ENCODE measurements at places on chromosomes 7 and 10.

DNA sequence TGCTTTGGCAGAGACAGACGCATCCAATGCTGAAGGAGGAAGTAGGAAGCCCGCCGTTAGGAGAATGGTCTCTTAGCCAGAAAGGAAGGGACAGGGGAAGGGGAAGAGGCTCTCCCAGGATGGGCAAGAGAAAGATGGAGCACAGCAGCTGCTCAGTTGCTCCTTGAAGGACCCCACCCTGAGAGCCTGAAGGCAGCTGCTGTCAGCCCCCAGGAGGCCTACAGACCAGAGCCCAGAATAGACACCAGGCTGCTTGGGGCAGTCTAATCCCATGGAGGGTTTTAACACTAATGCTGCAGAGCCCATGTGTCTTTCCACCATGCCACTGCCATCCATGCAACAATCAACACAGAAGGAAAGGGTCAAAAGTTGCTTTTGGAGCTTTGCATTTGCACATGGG, 3.5 kb upstream of the C7orf33 start:
- no peak for DNase-seq

- DNase-seq: no peak
Observed at GRCh38 chr10:44567471-44567870, 182.6 kb upstream of the CXCL12 start.

DNA sequence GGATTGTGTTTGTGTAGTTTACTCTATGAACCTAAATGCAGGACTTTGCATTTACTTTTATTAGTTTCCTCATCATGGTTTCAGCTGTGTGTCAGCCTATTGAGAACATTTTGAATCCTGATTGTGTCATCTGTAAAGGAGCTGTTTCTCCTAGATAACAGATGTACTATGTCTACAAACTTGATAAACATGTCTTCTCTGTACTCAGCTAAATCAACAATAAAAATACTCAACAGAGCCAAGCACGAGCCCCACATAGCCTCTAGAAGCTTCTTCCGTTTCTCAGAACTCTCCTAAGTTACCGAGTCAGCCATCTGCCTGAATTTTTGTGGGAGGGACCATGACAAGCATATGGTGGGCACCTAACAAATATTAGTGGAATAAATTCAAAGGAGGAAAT, 234.7 kb downstream of the SKAP2 start:
- no peak for DNase-seq

DNA sequence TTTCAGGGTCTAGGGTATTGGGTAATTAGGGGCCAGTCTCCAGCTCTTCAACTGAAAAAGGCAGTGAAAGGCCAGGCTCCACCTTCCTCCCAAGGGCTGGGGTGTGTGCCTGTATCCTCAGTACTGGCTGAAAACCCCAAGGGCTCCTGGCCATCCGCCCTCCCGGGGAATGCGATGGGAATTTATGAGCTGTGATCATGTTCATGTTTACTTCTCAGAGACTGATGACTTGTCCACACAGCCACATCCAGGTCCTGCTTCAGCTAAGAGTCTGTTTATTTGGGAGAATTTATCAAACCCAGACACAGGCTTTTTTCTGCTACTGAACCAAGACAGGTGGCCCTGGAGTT, 91.7 kb downstream of the CCDC3 start:
- DNase-seq: no peak

DNA sequence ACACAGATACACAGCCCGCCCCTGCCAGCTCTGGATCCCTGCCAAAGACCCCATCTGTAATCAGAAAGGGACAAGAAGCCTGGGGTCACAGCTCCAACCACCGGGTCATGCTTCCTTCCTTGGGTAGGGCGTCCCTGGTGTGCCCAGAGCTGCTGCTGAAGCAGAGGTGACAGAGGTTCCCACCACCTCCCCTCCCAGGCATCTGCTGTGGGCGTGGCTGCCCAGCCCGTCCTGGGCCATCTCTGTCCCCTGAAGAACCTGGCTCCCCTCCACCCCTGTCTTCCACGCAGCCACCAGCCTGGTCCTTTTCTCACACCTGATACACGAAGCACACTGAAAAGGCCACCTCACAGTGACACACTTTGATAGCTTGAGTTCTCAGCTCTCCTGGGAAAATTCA, 38.2 kb upstream of the CPXM2 start:
- no peak for DNase-seq

GRCh38 chr10:101774589-101775272, 1.2 kb downstream of the FGF8 start:
- no peak for DNase-seq

GRCh38 chr10:62075414-62075813, 173.9 kb downstream of the ARID5B start:
- no peak for DNase-seq

GRCh38 chr7:45074528-45075354, 14.0 kb downstream of the NACAD start:
- DNase-seq: no peak

- DNase-seq: no peak
Observed at GRCh38 chr10:132549371-132549770, 11.8 kb downstream of the INPP5A start.

DNA sequence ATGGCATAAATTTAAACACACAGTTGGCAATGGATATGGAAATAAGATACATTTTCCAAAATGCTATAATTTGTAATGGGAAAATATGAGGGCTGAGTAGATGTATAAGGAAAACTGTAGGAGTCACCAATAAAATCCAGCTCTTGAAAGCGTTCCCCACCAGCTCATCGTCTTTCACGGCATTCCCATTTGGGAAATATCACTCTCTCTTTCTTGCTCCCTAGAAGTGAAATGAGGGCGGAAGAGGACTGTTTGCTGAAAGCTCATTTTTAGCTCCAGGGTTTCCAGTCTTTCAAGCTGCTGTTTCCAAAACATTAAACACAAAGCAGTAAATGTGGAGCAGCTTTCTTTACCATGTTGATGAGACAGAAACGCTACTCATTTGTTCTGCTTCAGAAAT, 104.6 kb upstream of the SFMBT2 start:
- no peak for DNase-seq

- no peak for DNase-seq
Observed at GRCh38 chr10:125602825-125603224, 80.1 kb downstream of the TEX36 start.

GRCh38 chr7:146235195-146235594, 118.6 kb downstream of the CNTNAP2 start:
- DNase-seq: no peak

- no peak for DNase-seq
Observed at GRCh38 chr7:46960970-46961369, 620.9 kb downstream of the TNS3 start.

DNA sequence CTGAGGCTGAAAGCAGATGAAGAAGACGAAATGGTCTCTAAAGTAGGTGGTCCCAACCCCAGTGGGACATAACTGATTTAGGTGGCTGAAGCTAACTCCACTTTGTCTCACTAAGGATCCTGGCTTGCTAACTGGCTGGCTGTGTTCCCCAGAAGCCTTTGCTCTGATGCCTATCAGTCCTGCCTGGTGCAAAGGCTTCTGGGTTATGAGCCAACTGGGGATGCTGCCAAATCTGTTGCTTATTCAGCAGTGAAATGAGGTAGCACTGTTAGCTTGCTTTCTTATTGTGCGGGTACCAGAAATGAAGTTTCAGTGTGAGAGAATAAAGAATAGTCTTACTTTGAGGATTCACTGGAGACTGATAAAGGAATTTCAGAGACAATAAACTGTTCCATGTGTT, 18.1 kb downstream of the PRKG1 start:
- DNase-seq: no peak

GRCh38 chr7:70094831-70095230, 496.6 kb downstream of the AUTS2 start:
- DNase-seq: no peak

GRCh38 chr10:125928928-125929585, 32.7 kb downstream of the FANK1 start:
- no peak for DNase-seq

- DNase-seq: no peak
Observed at GRCh38 chr7:90923541-90923997, 327.4 kb downstream of the CDK14 start.

GRCh38 chr7:142697270-142697669, 52.0 kb upstream of the PRSS1 start:
- no peak for DNase-seq

DNA sequence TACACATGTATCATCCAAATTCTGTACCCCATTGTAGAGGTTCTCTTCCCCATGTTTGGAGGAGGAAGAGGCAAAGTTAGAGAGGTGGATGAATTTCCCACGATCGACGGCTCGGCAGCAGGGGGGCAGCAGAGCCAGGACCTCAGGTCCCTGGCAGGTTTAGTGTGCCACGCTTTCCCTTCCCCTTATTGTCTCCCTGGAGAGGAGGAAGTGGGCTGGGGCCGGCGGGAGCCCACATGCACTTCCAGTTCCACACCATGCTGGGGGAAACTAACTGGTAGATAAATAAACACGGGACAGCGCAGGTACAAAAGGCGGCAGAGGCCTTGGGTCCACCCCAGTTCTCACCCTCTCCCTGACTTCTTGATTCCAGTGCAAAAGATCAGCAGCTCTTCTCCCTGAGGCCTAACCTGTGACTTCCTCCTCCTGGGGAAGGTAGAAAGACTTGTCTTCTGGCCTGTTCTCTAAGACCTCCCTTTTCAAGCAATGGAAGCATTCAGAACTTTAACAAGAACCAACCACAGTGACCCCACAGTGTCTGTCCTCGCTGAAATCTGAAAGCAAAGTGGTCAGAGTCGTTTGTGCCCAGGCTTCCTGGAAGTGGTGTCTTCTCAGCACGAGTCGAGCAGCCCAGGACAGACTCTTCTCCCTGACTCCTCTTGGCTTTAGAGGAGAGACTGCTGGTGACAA, 30.5 kb upstream of the SRGN start:
- no peak for DNase-seq

GRCh38 chr7:77413861-77414424, 2.2 kb downstream of the GSAP start:
- DNase-seq: no peak

GRCh38 chr10:44039599-44039998, 345.3 kb downstream of the CXCL12 start:
- DNase-seq: no peak

DNA sequence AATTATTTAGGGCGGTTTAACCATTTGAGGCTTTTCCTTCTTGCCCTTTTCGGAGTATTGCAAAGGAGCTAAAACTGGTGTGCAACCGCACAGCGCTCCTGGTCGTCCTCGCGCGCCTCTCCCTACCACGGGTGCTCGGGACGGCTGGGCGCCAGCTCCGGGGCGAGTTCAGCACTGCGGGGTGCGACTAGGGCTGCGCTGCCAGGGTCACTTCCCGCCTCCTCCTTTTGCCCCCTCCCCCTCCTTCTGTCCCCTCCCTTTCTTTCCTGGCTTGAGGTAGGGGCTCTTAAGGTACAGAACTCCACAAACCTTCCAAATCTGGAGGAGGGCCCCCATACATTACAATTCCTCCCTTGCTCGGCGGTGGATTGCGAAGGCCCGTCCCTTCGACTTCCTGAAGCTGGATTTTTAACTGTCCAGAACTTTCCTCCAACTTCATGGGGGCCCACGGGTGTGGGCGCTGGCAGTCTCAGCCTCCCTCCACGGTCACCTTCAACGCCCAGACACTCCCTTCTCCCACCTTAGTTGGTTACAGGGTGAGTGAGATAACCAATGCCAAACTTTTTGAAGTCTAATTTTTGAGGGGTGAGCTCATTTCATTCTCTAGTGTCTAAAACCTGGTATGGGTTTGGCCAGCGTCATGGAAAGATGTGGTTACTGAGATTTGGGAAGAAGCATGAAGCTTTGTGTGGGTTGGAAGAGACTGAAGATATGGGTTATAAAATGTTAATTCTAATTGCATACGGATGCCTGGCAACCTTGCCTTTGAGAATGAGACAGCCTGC, 3.1 kb downstream of the FZD1 start:
- DNase-seq: no peak

DNA sequence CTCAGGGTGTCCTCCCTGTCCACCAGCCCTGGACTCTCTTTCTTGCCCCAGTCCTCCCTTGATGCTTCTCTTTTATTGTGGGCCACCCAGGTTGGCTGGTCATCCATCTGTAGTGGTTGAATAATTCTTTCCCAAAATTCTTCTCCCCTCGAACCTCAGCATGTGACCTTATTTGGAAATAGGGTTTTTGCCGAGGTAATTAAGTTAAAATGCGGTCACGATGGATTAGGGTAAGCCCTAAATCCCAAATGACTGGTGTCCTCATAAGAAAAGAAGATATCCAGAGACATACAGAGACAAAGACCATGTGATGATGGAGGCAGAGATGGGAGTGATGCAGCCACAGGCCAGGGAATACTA, 74.3 kb downstream of the GFRA1 start:
- no peak for DNase-seq

DNA sequence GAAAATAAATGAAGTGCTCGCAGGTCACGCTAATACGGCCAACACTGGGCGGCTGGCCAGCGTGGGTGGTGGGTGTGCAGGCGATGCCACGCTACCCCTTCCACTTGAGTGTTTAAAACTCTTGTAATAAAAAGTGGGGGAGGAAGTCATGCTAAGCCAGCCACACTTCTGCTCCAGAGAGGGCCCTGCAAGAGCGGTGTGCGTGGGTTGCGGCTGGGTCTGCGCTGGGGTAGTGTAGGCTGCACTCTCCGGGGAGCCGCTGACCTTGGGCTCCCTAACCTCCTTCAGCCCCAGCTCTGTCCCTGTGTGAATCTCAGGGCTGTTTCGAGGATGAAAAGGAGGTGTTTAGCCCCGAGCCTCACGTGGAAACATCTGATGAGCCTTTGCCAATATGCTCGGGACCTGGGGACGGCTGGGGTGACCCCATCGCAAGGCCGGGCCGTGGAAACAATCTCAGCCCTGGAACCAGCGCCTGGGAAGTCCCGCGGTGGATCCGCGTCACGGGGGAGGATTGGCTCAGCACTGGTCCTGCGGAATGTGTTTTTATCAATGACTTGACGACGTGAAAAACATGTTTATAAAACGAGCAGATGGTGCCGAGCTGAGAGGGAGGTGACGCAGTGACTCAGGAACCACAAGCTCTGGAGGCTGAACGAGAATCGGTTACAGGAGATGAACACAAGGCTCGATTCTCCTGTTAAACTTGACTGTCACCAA, 278.5 kb downstream of the DNAJB6 start:
- DNase-seq: no peak

- DNase-seq: no peak
Observed at GRCh38 chr10:131776496-131776895, 124.3 kb upstream of the PPP2R2D start.

DNA sequence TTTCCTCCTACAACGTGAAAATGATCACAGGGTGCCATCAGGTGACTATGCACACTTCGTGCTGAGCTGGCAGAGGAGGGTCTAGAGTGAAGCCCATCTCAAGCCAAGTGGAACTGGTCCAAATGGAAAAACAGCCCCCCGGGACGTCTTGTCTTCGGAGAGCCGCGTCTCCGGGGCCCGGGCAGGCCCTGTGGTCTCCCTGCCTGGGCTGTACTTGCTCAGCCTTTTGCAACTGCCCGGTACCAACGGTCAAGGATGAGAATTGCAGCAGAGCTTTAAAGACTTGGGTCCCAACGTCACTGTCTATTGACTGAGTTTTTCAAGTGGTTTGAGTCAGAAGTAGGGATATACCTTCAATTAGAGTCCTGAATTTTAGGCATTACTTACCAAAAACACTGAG, 315.5 kb downstream of the PTPRN2 start:
- DNase-seq: no peak

DNA sequence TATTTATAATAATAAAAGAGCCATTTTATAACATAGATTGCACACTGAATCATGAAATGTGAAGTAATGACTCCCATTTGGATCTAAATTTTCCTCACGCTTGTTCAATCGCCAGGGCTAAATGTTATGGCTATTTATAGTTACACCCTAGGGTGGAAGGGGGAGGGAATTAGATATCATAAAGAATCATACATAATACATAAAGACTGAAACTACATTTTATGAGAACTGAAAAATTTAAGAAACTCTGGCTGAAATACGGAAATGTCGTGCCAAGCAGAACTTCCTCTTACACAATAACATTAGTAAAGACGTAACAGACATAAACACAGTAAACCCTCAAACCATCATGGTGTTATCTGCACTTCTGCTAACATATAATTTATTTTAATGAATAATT, 327.5 kb upstream of the PHF14 start:
- no peak for DNase-seq

All from stimulated activated CD8-positive, alpha-beta memory T cell treated with anti-CD3 and anti-CD28 coated beads, Interleukin-4, amount 100 ng/mL, for 1 hour (primary cell).